ENCODE measurements at places on chromosomes 7 and 10. TPM values are rescaled to one million over a fixed set of nuclear protein-coding genes. Genes with fewer than 3 reads are reported as not detected.

The JMJD1C gene
- polyA plus RNA-seq, result 16.9 TPM

The SLC18A2 gene
- polyA plus RNA-seq, result not detected

The CTNNA3 gene
- not detected for polyA plus RNA-seq

The COMTD1 gene
- polyA plus RNA-seq, result 20.5 TPM

DNA sequence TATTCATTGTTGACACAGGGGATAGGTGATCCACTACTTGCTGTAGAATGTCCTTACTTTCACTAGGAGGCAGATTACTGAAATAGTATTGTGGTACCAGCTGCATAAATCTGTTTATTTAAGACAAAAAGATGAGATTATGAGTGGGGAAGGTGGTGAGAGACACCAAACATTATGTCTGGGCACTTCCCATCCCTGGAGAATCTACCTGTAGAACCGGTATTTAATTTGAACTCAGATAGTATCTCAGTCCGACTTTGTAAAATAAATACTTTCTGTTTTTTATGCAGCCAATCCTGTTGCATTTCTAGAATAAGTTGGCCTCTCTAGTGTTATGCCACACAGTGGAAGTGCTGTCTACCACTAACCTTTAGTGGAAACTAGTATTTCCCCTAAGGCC, 13.4 kb downstream of the BCCIP start:
- no peak for DNase-seq

DNA sequence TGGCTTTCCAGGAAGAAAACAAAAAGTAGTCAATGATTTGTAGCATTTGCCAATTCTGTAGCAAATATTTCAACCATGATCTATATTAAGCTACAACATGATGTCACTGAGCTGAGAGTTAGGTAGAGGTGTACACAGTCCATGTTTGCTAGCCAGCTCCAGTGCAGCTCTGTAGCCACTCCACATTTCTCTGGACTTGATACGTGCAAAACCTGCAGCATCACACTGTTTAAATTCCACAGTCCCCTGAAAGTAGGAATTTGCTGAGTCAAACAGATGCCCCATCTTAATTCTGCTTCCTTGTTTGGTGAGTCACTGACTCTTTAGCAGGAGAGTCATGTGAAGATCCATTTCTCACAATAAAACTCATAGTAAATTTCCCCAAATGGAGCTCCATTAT, 89.8 kb upstream of the LRRTM3 start:
- DNase-seq, result peak; percentile 68

- DNase-seq, result no peak
Measured at GRCh38 chr7:26170663-26171062, 18.7 kb downstream of the NFE2L3 start.

DNA sequence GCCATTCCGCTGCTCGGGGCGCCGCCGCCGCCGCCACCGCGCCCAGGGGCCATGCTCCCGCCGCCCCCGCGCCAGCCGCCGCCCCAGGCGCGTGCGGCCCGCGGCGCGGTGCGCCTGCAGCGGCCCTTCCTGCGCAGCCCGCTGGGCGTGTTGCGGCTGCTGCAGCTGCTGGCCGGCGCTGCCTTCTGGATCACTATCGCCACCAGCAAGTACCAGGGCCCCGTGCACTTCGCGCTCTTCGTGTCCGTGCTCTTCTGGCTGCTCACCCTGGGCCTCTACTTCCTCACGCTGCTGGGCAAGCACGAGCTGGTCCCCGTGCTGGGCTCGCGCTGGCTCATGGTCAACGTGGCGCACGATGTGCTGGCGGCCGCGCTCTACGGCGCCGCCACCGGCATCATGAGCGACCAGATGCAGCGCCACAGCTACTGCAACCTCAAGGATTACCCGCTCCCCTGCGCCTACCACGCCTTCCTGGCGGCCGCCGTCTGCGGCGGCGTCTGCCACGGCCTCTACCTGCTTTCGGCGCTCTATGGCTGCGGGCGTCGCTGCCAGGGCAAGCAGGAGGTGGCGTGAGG, 383 bp downstream of the MARVELD1 start:
- peak; percentile 81 for DNase-seq
